ENCODE measurements at places on chromosomes 1 and 21.

DNA sequence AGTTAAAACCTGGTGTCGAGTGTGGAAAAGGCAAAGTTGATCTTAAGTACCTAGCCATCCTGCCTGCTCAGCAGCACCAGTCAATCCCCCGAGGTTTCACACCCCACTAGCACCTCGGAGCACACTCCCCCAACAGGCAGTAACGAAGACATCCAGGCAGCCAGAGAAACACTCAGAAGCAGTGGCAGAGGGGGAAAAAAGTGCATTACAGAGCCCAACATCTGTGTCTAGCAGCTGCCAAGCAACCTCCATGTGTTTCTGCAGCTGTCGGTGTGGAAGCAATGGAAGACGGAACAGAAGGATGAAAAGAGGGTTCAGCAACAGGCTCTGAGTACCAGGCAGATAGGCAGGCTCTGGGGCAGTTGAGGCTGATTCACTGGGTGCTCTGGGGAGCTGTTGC lies 73.4 kb upstream of the PROX1 start:
- no peak for DNase-seq

DNA sequence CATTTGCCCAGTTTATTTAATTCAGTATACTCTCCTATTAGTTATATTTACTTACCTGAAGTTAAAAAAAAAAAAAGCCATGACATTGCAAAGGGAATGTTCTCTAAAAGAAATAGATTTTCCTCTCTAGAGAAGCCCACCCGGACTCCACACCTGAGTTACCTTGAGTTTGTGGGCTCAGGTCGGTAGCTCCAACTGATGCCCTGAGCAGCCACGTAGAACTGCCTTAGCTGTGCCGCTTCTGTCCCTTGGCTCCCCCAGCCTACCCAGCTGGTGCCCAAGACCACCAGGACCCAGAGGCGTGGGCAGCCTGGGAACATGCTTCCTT lies 250 bp downstream of the F5 start:
- no peak for DNase-seq

- no peak for DNase-seq
These were observed 92.3 kb upstream of the ESRRG start for GRCh38 chr1:216815260-216816131.

- DNase-seq, result no peak
These were observed 144.0 kb downstream of the ZNF281 start for GRCh38 chr1:200265881-200266280.

- no peak for DNase-seq
These were observed 81.7 kb downstream of the PIK3CD start for GRCh38 chr1:9733160-9733789.

GRCh38 chr21:37983336-37984095 lies 67.3 kb upstream of the KCNJ6 start:
- DNase-seq, result no peak

All from mucosa of descending colon (tissue), 3 donors.